ENCODE measurements at places on chromosomes 4 and X.
A peak's percentile ranks its signal among the peaks of the same experiment; 100 is the strongest.

DNA sequence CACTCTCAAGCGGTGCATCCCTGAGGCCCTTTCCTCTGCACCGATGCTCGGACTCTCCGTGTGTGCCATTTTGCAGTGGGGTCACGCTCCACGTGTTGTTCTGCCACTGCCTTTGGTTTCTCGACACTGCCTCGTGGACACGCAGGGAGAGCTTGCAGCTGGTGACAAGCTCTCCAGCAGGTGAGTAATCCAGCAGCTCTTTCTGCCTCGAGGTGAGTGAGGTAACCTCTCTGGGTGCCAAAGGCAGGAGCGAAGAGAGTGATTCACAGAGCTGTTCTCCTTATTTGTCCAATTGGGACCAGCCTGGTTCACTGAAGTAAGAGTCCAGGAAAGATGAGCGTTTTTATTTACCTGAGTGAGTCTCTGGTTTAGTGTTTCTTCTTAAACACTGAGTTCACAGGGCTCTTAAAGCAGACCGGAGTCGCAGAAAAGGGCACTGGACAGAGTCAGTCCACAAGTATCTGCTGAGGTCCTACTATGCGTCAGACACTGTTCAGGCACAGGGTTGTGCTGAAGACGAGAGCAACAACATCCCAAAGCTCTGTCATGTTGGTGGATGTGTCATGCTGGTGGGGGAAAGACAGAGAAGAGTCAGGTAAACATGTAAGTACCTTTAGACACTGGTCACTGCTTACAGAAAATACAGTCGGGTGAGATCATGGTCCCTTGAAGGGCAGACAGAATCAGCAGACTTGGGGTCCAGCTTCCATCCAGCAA, 61.8 kb downstream of the FHDC1 start:
- no peak for DNase-seq

GRCh38 chr4:172938870-172939269, 229.7 kb upstream of the GALNT7 start:
- DNase-seq: no peak

DNA sequence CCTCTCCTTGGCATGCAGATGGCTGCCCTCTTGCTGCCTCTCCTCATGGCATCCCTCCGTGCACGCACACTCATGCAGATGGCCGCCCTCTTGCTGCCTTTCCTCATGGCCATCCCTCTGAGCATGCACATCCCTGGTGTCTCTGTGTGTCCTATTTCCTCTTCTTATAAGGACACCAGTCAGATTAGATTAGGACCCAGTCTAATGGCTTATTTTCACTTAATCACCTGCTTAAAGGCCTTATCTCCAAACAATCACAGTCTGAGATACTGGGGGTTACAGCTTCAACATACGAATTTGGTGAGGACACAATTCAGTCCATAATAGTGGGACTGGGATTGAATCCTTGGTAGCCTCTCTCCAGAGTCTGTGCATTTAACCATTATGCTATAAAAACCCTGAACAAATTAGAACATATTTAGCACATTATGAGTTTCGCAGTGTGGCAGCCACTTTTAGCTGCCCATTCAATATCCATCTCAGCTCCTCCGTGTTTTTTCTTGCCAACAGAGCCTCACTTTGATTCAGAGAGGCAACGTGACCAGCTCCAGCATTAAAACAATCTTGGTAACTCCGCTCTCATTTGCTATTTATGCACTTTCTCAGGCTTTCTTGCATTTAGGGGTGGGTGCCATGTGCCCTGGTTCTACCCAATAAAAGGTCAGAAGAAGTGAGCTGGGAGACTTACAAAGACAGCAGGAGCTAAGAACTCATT, 26.2 kb upstream of the TMEM150C start:
- DNase-seq: no peak

DNA sequence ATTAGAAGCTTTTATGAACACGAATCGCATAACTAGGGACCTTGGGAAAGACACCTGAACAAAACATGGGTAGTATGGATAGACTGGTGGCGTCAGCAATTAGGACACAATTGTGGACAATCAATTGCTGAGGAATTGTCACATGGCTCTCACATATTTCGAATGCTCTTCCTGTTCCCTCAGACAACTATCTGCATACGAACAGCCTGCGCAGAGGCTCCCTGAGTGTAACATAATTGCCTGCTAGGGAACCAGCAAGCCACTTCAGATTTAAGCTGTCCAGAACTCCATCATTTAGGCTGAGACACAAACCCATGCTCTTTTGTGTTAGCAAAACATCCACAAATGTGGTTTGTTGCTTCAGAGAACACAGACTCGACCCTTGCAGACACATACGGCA, 160.8 kb downstream of the MGST2 start:
- DNase-seq: no peak

DNA sequence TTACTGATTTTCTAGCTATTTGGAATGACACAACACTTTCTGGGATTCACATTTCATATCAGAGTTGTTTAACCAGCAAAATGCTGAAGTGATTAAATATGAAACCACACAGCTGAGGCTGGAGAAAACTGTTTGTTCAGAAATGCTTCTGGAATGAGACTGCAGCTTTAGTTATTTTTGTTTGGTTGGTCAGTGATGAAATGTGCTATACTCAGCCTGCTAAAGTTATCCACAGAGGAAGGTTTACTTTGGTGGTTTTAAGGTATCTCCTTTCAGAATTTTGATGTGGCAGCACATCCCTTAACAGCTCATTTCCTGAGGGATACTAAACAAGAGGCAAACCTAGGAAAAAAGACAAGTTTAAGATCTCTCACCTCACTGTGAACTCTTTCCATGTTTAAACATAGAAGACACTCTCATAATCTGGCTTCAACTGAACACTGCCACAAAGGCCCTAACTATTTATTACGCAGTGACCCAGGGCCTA, 106.6 kb upstream of the PDE5A start:
- DNase-seq: peak; percentile 79

GRCh38 chr4:101356928-101357327, 9.6 kb upstream of the PPP3CA start:
- peak; percentile 84 for DNase-seq

- no peak for DNase-seq
These were observed 304.7 kb upstream of the GATB start for GRCh38 chr4:152065545-152065944.

DNA sequence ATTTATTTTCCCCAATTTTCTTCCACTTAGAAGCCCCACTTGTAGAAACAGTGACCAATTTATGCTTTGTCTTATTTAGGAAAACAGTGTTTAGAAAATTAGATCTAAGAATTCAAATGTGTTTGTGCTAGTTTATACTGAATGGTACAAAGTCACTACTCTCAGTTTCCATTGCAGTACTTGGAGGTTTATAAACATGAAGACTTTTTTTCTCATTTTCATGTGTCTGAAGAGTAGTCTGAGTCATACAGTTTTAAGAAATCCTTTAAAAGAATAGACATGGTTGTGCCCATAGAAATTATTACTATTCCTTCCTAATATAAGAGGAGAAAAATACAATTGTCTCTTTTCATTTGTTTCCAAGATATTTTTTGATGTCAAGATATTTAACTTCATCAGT, 458.7 kb downstream of the NAF1 start:
- no peak for DNase-seq

- DNase-seq: no peak
These were observed 175.6 kb upstream of the GPC4 start for GRCh38 chrX:133590703-133591505.

- DNase-seq: no peak
These were observed 1684.8 kb upstream of the TENM3 start for GRCh38 chr4:180558427-180558826.

DNA sequence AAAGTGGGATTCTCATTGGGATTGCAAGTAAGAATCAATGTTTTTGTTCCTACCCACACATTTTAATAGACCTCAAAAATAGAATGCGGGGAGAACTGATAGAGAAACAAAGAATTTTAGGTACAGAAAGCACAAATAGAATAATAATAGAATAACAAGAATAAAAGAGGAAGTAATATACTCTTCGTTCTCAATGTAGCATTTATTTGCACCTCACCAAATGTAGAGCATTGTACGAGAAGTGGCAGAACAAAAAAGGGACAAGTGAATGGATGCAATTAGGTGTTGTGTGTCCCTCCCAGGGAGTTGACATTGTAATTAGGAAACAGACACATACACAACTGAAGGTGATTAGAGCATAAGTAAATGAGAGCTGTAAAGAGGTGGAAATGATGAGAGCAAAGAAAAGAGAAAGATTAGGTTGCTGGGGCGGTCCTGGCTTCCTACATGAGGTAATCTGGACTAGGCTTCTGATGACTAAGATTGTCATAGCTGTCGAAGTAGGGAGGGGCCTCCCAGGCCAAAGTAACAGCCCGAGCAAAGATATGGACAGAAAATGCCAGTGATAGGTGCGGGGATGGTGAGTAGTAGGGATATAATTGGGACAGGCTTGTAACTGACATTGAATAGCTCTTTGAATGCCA, 10.4 kb downstream of the RAB9A start:
- no peak for DNase-seq

GRCh38 chr4:81207828-81208227, 7.2 kb downstream of the PRKG2 start:
- DNase-seq: peak; percentile 94

- no peak for DNase-seq
These were observed 59.6 kb downstream of the MGST2 start for GRCh38 chr4:139725236-139725635.

All from GM04504 (cell line).